ENCODE measurements at places on chromosomes 16 and 17. TPM values are rescaled to one million over a fixed set of nuclear protein-coding genes. Genes with fewer than 3 reads are reported as not detected.

TBC1D24 gene
- 17.8 TPM for total RNA-seq

GRCh38 chr16:14125708-14126107 is 54.6 kb downstream of the MRTFB start:
- no peaks in the 10 kb centered on the region for H3K27me3 ChIP-seq
- H3K27ac ChIP-seq: 0 out of 2 replicates have a peak overlapping the region, but pooled peaks have one; percentile 10
- no peak overlapping the region for H3K4me3 ChIP-seq
- DNase-seq: no peak

TMC5 gene
- total RNA-seq: 2.1 TPM

DNA sequence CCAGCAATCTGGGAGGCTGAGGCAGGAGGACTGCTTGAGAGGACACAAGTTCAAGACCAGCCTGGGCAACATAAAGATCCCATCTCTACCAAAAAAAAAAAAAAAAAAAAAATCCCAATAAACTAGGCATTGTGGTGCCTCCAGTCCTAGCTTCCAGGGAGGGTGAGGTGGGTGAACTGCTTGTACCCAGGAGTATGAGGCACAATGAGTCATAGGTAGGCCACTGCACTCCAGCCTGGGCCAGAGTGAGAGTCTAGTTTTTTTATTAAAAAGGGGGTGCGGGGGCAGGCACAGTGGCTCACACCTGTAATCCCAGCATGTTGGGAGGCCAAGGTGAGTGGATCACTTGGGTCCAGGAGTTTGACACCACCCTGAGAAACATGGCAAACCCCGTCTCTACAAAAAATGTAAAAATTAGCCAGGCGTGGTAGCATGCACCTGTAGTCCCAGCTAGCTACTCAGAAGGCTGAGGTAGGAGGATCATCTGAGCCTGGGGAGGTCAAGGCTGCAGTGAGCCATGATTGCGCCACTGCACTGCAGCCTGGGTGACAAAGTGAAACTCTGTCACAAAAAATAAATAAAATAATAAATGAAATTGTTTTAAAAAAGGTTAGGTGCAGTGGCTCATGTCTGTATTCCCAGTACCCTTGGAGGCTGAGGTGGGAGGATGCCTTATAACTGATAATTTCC is 7.8 kb upstream of the CHST6 start:
- H3K4me3 ChIP-seq: no peak overlapping the region
- no peaks in the 10 kb centered on the region for H3K36me3 ChIP-seq
- DNase-seq: no peak
- H3K27me3 ChIP-seq: no peaks in the 10 kb centered on the region
- no peak overlapping the region for H3K27ac ChIP-seq
- no peaks in the 10 kb centered on the region for H3K4me1 ChIP-seq

GRCh38 chr17:9228408-9229159 is 207.3 kb downstream of the NTN1 start:
- H3K27ac ChIP-seq: no peak overlapping the region
- no peak overlapping the region for H3K4me3 ChIP-seq
- no peaks in the 10 kb centered on the region for H3K36me3 ChIP-seq
- peaks cover 4% of the 10 kb centered on the region for H3K4me1 ChIP-seq

DNA sequence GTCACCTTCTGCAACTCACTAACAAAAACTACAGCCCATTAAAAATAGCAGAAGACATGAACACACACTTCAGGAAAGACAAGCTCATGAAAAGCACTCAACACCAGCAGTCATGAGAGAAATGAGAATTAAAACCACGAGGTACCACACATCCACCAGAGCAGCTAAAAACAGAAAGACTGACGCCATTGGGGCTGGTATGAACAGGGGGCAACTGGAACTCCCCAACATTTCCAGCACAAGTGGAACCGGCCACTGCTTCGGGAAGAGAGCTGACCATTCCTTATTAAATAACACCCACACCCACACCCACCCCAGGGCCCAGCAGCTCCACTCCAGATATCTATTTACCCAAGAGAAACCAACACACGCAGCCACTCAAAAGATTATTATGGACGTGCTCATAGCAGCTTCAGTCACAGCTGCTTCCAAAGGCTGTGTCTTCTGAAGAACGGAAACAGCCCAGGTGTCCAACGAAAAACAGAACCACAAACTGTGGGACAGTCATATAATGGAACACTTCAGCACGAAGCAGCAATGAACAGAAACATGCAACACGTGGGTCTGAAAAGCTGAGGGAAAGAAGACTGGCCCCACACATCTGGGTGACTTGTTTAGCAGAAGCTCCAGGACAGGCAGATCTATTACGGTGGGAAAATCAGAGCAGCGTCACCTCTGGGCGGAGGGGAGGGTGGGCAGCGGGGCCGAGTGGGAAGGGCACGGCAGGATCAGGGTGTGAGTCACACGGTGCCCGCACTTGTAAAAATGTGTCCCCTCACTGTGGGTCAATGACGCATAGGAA is 41.1 kb downstream of the KLHDC4 start:
- no peaks in the 10 kb centered on the region for H3K27me3 ChIP-seq
- H3K4me3 ChIP-seq: no peak overlapping the region
- peak overlapping the region; percentile 37 for H3K27ac ChIP-seq
- 0 out of 2 replicates have a peak, but pooled peaks cover 3% of the 10 kb centered on the region for H3K4me1 ChIP-seq
- H3K36me3 ChIP-seq: peaks cover 49% of the 10 kb centered on the region

Measured in WTC11 (cell line).